ENCODE measurements at places on chromosomes 7 and 10.

- ATAC-seq: no peak
Measured at GRCh38 chr10:85767891-85768290, 598.7 kb downstream of the GRID1 start.

DNA sequence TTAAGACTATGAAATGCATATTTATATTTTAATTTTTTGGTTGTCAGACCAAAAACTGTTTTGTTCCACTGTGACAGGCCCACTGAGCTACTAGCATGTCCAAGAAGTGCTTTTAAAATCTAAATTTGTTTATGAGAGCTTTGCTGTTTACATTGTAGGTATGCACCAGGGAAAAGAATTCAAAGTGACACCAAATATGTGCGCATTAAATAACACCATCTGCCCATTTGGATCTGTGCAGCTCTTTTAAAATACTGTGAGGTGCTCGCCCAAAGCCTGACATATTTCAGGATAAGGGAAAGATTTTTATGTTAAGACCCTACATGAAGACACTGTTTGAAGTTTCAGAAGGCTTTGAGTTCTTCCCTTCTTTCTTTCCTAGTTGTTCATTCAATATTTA lies 162.9 kb downstream of the ST7 start:
- ATAC-seq: no peak

DNA sequence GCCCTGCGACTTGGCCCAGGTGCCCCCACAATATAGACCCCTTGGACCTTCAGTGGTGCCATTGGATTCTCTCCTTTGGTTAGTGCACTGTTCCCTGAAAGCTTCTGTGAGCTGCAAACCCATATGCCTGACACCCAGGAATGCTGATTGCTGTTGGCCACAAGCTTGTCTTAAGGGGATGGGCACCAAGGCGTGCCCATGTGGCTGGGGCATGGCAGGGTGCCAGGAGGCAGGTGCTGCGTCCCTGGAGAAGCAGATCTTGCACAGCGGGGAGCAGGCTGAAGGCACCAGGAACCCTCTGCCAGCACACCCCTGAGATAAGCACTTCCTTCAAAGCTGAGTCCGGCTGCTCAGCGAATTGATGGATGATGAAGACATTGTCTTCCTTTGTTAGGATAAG lies 411.8 kb downstream of the SDK1 start:
- no peak for ATAC-seq

DNA sequence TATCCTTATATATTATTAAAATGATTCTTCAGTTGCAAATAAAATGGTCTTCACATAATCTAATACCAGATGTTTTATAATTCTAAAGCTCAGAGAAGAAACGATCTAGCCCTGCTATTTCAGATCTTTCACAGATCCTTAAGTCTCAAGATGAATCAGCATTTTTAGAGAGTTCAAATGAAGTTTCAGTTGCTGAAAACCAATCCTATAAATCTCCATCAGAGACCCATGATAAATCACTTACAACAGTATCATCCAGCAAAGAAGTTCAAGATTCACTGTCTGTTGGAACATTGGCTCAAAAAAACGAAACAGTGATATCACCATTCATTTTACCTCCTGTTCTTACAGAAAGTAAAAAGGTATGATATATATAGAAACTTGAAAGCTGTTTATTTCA lies 137.0 kb downstream of the CCDC7 start:
- no peak for ATAC-seq

DNA sequence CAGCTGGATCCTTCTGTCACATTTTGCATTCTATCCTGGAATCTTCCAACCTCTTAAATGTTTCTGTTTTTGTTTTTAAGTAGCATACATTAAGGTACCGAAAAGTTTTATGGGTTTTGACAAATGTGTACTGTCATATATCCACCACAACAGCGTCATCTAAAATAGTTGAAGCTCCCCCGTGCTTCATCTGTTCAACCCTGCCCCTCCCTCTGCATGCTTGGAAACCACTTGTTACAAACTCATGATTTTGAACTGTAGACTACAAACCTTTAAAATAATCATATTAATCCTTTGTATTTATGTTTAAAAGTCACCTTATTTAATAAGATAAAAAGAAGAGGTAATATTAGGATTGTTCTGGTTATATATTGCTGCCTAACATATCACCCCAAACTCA lies 182.8 kb upstream of the SMIM30 start:
- ATAC-seq: no peak

GRCh38 chr7:17564678-17565212 lies 266.3 kb downstream of the AHR start:
- ATAC-seq: no peak

All from stimulated activated memory B cell treated with anti-CD40 and anti-IgM and Interleukin-4, amounts not matched to agents 10 μg/mL and 1 μg/mL and 100 μg/mL, for 72 hours (primary cell).